ENCODE measurements at places on chromosomes 1 and 21.

- no peak for DNase-seq
Observed at GRCh38 chr1:192589813-192590212, 14.2 kb downstream of the RGS1 start.

- DNase-seq: no peak
Observed at GRCh38 chr1:209622841-209623829, 29.1 kb downstream of the LAMB3 start.

DNA sequence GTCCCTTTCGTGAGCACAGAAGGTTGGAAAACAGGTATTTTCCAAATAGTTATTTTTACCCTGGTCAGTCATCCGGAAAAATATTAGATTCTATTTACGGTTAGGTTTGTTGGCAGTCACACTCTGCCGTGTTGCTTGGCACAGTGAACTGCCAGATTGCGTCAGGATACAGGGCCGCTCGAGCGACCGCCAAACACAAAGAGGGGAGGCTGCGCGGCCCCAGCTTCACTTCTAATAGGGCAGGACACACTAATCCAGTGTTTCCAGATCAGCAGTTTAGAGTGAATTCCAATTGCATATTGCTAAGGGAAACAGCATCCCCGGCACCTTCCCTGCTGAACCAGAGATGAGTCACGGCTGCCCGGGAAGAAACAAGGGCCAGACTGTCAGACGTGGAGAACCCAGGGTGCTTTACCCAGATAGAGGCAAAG, 22.9 kb downstream of the UMODL1 start:
- peak; percentile 82 for DNase-seq

- DNase-seq: no peak
Observed at GRCh38 chr21:25501462-25501861, 105.8 kb downstream of the MRPL39 start.

DNA sequence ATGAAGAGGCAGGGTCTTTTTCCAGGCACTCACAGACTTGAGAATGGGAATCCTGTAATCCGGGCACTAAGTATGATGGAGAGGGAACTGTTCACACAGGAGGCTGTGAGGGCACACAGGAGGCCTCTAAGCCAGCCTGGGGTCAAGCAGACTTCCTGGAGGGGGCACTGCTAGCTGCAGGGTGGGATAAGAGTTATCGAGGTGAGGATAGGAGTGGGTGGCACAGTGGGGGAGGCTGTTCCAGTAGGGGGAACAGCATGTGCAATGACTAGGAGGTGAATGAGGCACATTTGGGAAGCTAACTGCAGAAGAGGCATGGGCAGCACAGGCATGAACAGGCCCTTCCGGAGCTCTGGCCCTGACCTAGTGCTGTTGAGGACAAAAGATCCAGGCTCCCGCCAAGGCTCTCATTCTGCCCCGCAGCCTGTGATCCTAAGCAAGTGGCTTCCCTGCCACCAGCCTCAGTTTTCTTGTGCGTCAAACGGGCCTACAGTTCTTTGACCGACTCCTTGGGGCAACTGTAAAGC, 216.7 kb downstream of the TRABD2B start:
- no peak for DNase-seq

DNA sequence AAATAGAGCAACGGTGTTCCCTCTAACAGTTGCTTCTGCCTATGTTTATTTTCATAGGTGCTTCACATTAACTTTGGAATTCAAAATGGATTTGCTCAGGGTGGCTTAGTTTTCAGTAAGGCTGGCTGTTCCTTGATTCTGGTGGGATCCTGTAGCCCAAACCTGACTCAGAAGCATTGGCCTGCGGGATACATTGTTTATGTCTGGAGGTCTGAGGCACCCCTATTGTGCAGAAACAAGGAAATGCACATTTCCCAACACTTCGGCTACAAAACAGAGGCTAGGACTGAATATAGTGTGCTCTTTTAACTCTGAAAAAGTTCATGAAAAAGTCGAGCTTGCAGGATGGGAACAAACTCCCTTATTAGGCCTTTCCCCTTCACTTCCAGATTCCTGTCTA, 133.8 kb upstream of the F3 start:
- no peak for DNase-seq

- no peak for DNase-seq
Observed at GRCh38 chr1:107246775-107247345, 106.0 kb downstream of the NTNG1 start.

GRCh38 chr1:161378014-161378413, 10.3 kb upstream of the CFAP126 start:
- no peak for DNase-seq

GRCh38 chr1:42793824-42794223, 9.0 kb downstream of the TMEM269 start:
- DNase-seq: peak; percentile 78

GRCh38 chr1:206030714-206031113, 7.0 kb upstream of the CTSE start:
- DNase-seq: peak; percentile 55

DNA sequence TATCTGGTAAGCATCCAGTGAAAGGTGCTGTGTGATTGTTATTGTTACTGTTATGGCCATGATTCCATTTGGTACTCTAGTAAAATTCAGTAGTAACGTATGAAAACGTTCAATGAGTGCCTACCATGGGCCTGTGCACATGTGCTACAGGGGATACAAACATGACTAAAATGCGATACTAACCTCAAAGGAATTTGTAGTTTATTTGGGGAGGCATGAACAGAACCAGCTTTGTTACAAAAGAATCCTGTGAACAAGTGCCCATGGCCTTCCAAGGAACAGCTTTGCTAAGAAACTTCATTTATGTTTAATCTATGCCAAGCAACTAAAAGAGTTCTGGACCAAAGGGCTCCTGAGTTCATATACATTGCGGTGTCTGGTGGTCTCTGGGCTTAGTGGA, 28.7 kb downstream of the PTGFR start:
- DNase-seq: peak; percentile 70

DNA sequence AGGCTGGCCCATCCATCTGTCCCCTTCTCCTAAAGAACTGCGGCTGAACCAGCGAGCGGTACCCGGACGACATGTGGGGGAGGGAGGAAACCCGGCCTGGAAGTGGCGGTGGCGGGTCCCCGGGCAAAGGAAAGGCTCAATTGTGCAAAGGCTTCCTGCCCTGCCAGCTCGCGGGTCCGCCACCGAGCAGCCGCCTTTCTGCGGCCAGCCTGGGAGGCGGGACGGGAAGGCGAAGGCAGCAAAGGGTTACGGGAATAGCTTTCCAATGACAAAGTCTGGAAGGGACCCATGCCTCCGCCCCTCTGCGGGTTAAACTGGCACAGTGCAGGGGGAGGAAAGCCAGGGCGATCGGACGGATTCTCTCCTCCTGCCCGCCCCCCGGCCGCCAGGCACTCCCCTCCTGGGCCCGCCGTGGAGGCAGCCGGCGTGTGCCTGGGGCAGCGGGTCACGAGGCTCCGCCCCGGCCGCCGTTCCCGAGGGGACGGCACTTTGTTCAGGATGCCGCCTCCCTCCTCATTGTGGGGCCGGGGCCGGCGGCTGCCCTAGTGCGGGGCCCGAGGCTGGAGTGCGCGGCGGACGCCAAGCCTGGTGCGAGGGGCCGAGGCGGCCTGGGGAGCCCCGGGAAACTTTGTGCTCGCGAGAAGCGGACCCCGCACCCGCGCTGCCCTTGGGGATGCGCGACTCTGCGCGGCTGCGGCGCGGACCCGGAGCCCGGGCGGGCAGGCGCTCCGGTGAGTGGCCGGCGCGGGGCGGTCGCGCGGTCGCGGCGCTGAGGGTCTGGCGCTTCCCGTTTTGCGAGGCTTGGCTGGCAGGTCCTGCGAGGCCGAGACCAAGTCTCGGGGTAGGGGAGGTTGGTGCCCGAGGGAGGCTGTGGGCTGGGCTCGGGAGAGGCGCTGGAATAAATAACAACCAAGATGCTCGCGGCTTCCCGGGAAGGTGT, at the start of gene NAV1:
Gene NAV1, plus strand, starts transcription at position 516 of the 940 bp plus-strand sequence. CDS start 83,758 bp downstream, outside the sequence.
- DNase-seq: peak; percentile 89

DNA sequence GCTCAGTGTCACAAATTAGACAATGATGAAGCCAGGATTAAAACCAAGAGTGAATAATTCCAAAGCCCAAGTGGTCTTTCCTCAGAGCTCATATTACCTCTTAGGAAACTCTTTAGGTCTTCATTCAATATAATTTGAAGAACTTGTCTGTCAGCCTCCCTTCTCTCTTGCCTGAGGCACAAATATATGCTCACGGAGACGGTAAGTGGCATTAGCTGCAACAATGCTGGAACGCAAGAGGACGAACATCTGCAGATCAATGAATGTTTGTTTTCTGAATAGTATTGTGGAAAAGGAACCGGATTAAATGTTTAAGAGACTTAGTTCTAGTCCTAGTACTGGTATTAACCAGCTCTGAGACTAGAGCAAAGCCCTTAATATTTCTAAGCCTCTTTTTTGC, 39.7 kb upstream of the LYST start:
- DNase-seq: no peak

- peak; percentile 87 for DNase-seq
Observed at GRCh38 chr1:62689524-62689923, 1.3 kb upstream of the DOCK7 start.

- DNase-seq: no peak
Observed at GRCh38 chr1:117627546-117628130, 21.8 kb downstream of the TENT5C start.

GRCh38 chr1:217136895-217137205, 413.6 kb upstream of the ESRRG start:
- DNase-seq: no peak

DNA sequence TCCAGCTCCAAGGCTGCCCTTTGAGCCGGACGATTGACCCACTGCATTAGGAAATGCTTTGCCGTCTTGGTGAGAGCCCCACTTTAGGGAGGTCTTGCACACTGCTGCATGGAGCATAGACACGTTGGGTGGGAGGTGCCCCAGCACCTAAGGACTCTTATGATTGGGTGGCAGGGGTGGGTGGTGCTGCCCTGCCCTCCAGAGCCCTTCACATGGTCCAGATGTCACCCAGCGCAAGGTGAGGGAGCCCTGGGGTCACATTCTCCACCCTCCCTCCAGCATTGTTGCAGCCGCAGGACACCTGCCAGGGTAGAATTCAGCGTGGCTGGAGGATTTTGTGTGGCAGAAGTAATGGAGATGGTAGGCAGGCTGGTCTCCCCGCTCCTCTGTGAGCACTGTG, 137.4 kb upstream of the COL6A1 start:
- no peak for DNase-seq

GRCh38 chr1:110150330-110151174, at the start of gene SLC6A17:
Gene SLC6A17 (plus strand): TSS chr1:110150494. CDS start chr1:110166930, 16,436 bp downstream.
- DNase-seq: peak; percentile 7

GRCh38 chr1:59985911-59986515, 59.4 kb upstream of the CYP2J2 start:
- DNase-seq: peak; percentile 62

GRCh38 chr1:243455760-243456651, 200.2 kb downstream of the SDCCAG8 start:
- no peak for DNase-seq

DNA sequence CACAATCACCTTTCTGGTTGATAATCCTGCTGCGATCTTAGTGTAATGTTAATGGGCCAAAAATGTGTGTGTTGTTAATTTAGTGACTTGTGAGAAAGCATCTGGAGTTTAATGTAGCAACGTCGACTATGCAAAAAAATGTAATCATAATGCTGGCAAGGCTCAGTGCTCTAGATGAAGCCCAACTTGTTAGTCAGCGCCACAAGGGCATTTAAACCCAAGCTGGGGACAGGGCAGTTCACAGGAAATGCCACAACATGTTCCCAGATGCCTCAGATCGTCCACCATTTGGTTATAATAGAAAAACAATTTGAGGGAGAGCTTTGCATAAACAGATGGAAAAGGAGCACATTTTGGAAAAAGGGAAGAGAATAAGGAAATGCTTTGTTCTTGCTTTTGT, 585.4 kb upstream of the PLXNA2 start:
- peak; percentile 50 for DNase-seq

GRCh38 chr1:56877973-56878372, 23.4 kb downstream of the C8A start:
- peak; percentile 34 for DNase-seq

DNA sequence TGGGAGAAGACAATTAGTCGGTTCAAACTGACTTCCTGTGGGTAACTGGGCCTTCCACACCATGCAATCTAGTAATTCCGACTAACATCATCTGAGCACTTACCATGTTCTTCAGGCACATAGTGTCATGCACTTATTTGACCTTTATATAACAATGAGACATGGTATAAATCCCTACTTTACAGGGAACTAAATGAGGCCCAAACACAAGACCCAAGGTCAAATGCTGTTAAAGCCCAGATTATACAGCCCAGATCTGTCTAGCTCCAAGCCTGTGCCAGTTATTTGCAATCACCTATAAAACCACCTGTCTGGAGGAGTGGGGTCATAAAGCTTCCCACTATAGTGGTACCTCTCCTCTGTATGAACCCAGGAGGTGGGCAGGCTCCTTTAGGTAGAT, 40.8 kb downstream of the JAK1 start:
- no peak for DNase-seq

GRCh38 chr21:32193098-32193465, 85.8 kb downstream of the MIS18A start:
- no peak for DNase-seq

Data from fibroblast of gingiva (primary cell).